ENCODE measurements at places on chromosomes 11 and 22.

DNA sequence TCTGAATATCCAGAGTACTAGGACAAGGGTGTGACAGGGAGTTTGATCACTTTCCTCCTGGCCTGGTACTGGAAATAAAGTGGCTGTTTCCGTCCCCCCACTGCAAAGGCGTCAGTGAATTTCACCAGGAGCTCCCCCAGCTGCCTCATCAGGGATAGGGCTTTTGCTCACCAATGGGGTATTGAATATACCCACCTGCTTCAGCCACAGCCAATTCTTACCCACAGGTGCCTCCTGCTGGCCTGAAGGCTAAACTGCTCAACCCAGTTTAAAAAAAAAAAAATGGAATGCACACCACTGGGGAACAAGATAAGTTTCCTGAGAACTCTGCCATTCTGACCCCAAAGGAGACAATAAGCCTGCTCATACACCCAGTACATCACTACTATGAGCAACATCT, 65.3 kb upstream of the MS4A8 start:
- DNase-seq, result no peak

- peak; percentile 70 for DNase-seq
These were observed at the start of gene PPP1R14B for GRCh38 chr11:64246871-64247728. PPP1R14B (minus strand) TSS chr11:64246943; CDS start chr11:64246673, 270 bp downstream.

GRCh38 chr11:122393209-122393860, 262.2 kb upstream of the UBASH3B start:
- DNase-seq, result no peak

DNA sequence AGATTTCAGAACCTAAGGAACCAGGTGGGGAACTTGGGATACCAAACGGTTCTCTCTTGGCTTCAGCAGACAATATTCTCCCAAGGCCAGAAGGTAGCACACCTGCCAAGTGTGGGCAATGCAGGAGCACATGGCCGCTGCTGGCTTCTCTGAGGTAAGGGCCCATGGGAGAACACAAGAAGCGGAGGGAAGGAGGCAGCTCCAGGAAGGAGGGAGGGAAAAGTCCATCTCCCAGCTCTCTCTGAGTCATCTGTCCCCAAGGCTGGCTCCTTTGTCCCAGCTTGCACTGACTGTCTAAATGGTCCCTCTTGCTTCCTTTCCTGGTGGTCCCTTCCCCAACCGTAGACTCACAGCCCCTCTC, 557.9 kb upstream of the CADM1 start:
- DNase-seq, result no peak

GRCh38 chr11:26862801-26863200, 131.1 kb upstream of the FIBIN start:
- DNase-seq, result no peak

DNA sequence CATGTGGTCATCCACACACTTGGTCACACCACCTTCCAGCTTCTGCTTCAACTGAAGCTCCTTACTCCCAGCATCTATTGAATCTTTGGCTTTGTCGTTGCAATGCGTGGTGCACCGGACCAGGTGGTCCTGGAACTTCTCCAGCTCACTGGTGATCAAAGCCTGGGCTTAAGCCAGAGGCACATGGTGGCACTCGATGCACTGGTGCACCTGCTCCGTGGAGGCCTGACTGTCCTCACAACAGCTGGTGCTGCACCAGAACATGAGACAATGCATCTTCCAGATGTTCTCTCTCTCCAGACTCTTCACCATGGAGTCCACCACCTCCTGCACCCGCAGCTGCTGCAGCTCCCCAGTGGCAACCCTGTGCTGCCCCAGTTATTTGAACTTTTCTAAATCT, 56.0 kb downstream of the CELSR1 start:
- no peak for DNase-seq

DNA sequence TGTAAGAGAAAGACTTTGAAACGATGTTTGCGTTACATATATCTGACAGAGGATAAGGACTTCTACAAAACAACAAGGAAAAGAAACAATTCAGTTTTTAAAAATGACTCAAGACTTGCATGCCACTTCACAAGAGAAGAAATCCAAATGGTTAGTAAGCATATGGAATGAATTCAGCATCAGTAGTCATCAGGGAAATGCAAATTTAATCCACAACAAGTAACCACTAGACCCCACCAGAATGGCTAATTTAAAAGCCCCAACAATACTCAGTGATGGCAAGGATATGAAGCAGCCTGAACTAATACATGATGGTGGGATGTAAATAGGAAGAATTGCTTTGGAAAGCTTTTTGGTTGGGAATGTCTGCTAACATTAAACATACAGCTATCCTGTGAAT, 142.6 kb downstream of the ATXN10 start:
- no peak for DNase-seq

GRCh38 chr11:61201476-61201875, 1.8 kb upstream of the PGA3 start:
- no peak for DNase-seq

- DNase-seq, result peak; percentile 83
These were observed at the start of gene TBRG1 for GRCh38 chr11:124622531-124623451. TBRG1 (plus strand) TSS chr11:124622864; CDS start chr11:124623084, 220 bp downstream.

DNA sequence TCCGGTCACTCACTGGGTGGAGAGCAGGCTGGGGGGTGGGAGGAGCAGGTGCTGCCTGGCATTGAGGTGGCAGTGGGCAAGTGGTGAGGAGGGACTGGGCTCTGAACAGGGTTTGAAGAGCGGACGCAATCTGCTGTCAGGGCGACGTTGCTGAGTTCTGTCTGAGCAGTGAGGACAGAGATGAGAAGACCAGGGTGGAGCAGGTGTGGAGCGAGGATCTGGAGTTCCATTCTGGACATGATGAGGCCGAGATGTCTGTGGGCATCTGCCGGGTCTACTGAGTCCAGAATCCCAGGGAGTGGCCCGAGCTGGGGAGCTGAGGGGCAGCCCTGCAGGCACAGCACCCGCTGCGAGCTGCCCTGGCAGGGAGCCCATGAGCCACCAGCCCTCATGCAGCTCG, 2.2 kb upstream of the MOV10L1 start:
- no peak for DNase-seq

DNA sequence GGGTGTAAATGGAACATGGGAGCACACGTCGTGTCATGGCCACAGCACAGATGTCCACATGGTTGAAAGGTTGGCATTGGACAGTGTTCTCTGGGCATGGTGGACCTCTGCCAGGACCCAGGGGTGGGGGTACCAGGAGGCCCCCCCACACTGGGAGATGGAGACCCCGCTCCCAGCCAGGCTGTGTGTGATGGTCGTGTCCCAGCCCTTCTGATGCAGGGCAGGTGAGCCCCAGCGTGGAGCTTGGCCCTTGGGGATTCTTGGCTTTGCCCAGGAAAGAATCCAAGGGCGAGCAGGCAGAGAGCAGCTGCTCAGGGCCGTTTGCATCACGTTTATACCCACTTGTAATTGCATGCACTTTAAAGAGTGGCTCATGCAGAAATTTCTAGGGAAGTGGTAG, 22.0 kb upstream of the BRSK2 start:
- no peak for DNase-seq

DNA sequence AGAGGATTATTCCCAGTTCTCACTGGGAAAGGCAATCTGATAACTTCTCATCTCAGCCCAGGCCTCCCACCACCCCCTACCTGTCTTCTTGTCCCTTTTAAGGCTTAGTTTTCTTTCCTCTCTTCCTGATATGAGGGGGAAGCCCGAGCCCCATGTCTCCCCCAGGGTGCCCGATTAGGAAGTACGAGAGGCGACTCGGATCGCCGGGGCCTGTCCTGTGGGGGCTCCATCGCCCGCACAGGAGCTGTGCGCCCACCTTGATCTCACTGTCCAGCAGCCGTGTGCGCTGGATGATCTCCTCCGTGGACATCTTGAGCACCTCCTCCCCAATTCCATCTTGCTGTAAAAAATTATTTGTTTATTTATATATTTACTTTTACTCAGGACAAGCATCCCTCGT, 628 bp downstream of the PSMC3 start:
- DNase-seq, result no peak

DNA sequence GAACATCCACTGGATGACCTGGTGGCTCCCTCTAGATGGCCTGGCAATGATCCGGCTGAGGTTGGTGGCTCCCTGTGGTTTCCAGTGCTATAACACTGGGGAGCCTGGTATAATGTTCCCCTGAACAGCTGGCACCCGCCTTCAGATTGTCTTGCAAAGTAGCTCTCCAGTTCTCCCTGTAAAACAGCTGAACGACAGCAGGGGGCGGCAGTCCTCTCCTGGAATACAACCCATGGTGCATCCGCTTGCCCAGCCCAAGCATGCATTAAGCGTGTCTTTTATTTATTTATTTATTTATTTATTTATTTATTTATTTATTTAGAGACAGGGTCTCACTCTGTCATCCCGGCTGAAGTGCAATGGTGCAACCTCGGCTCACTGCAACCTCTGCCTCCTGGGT, 258.9 kb downstream of the BUD13 start:
- no peak for DNase-seq

- DNase-seq, result peak; percentile 26
These were observed 8.8 kb upstream of the CTSD start for GRCh38 chr11:1772270-1773130.

DNA sequence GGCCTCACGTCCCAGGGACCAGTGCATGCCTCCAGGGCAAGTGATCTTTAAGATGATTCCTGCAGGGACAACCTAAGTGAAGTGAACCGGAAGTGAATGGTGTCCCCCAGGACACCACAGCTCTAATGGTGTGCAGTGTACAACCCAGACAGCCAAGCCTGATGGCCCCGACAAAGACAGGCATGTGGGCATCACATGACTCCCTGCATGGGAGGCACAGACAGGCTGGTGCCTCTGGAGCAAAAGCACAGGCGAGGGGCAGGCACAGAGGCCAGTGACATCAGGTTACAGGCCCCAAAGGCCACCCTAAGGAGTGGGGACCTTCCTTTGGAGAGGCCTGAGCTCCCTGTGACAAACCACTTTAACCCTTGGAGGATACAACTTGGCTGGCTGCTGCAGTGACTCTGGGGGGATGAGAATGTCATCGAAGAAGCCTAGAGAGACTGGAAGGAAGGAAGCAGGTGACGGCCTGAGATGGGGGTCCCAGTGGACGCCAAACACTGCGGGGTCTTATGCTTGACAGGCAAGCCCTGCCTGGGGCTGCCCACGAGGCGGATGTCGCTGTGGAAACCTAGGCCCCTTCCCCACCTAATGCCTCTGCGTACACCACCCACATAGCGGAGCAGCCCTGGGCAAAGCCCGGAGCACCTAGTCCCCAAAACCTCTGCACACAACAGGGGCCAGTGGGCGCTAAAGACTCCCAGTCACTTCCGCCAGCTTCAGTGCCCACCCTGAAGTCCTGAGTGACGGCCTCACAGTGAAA, 12.4 kb downstream of the POLR3H start:
- no peak for DNase-seq

DNA sequence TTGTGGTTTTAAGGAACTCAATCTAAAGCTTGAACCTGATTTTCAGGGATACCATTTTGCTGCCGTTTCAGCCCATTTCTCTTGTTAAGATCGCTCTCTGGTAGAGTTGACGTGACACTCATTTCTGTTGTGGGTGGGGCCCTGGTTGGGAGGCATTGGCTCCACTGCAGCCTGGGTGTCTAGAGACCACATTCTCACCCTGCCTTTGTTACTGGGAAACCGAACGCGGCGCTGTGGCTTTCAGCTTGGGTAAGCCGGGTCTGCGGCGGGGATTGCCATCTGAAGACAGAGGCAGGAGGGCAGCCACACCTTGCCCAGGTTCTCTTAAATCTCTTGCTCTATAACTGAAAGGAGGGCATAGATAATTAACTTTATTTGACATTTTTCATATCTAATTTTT, 3.2 kb downstream of the EHF start:
- no peak for DNase-seq

- DNase-seq, result no peak
These were observed 79.9 kb downstream of the MIAT start for GRCh38 chr22:26737262-26737661.

DNA sequence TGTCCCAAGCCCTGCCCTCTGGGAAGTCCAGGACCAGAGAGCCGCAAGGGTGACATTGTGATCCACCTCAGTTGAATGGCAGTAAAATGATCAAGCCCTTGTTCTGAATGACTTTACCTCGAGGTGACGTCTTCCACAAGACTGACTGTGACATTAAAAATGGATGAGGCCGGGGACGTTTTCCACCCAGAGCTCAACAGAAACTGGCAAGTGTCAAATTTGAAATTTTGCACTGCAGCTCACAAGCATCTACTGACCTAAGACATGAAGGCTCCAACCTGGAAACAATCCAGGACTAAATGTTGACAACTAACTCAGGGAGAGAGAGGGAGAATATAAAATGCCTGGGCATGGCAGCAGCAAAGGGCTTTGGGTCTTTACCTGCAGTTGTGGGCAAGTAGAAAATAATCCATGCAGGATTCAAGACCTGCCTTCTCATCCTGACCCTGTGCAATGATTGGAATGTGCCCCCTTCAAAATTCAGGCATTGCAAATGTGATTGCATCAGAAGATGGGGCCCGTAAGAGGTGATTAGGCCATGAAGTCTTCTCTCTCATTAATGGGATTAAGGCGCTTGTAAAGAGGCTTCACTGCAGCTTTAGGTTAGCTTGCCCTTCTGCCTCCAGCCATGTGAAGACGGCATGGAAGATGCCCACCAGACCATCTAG, 33.6 kb upstream of the CLMP start:
- no peak for DNase-seq

GRCh38 chr11:77800449-77800848, 20.1 kb downstream of the RSF1 start:
- DNase-seq, result no peak

GRCh38 chr11:116130122-116130521, 625.9 kb upstream of the CADM1 start:
- DNase-seq, result no peak

- no peak for DNase-seq
These were observed 18.2 kb downstream of the C11orf91 start for GRCh38 chr11:33682446-33682845.

All from T-helper 22 cell (primary cell).